ENCODE measurements at places on chromosomes 5 and 9.

GRCh38 chr5:170743876-170744212 is 39.7 kb upstream of the GABRP start:
- no peak for DNase-seq

DNA sequence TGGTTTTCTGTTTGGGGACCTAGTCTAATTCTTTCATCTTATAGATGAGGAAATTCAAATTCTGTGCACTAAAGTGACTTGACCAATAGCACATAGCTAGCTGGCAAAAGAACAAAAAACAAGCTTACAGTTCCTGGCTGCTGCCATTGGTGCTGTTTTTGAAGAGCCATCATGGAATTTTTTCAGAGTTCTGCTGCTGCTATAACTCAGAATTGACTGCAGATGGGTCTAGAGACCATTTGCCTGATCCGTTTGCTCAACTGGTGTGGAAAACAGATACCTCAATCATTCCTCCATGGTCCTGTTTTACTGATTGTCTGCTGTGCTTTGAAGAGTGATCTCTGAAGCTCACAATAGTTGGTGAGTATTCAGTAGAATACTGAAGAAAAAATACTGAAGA is 15.2 kb downstream of the FBXL7 start:
- peak; percentile 32 for DNase-seq

DNA sequence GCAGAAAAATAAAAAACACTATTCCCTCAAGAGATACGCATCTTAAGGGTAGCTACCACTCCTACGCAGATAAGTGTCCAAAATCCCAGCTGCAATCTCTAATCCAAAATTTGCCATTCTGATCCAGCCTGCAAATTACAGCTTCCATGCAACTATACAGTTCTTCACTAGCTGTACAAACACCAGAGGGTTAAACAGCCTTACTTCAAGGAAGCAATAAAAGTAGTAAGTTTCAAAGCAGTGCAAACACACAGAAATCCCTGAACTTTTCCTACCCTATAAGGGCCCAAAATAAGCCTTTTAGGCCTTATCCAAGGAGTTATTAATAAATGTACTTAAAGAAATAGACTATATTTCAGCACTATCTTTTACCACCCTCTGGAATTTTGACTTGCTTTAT is 39.5 kb downstream of the PWWP2A start:
- no peak for DNase-seq

GRCh38 chr9:4155221-4156026 is 144.4 kb downstream of the GLIS3 start:
- DNase-seq = no peak

DNA sequence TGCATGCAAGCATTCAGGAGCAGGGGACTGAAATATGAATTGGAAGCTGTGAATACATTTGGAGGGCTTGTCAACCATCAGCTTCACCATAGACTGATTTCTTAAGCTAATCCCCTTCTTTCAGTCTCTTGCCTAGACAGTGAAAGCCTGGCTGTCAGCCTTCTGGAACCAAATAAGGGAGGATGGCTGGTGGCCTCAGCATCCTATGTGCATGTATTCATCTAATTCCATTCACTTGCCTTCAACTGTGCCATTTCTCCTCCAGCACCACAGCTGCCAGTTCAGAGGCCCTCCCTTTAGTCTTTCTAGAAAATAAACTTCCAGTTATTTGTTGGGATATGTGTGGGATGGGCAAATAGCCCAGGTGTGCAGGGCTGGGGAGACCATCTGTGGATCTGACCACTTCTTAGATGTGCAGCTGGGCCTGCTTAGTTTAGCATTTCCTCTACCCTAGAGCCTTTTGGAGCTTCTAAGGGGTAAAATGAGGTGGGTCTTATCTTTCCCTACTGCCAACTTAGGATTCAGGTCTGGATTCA is 62.1 kb downstream of the AOPEP start:
- no peak for DNase-seq

- DNase-seq = no peak
Measured at GRCh38 chr5:7036192-7036835, 323.1 kb downstream of the TENT4A start.

- DNase-seq = no peak
Measured at GRCh38 chr9:26462751-26463150, 429.9 kb downstream of the CAAP1 start.

DNA sequence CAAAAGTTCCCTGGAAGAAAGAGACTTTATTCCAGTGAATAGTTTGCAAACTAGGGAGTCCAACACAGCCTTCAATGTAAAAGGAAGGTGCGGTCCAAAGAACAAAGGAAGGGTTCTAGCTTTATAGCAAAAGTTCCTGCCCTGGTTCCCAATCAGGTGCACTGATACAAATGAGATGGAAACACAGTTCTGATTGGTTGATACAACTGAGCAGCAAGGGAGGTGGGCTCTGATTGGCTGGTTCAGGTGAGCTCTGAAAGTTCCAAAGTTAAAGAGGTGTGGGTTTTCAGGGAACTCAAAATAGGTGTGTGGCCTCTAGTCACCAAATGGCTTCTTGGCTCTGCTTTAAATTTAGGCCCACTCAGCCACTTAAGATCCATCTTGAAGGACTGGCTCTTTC is 43.1 kb downstream of the P4HA2 start:
- no peak for DNase-seq

DNA sequence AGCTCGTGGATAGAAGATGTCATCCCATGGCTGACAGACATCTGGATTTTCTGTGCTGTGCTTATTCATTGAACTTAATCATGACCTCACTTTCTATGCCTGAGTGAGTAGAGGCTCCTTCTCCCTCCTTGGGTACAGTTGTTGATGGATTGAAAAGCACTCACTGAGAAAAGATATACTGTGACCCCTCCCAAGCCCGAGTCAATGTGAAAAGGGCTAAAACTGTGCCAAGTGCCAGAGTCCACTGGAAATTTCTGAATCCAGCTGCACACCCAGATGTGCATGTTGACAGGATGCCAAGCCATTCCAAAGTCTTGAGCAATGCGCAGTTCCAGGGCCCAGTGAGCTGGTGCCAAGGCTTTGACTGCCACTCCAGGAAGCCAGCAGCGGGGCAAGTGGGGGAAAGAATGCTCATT is 473.0 kb downstream of the NTRK2 start:
- DNase-seq = peak; percentile 4

- no peak for DNase-seq
Measured at GRCh38 chr9:13715430-13715829, 435.9 kb upstream of the MPDZ start.

DNA sequence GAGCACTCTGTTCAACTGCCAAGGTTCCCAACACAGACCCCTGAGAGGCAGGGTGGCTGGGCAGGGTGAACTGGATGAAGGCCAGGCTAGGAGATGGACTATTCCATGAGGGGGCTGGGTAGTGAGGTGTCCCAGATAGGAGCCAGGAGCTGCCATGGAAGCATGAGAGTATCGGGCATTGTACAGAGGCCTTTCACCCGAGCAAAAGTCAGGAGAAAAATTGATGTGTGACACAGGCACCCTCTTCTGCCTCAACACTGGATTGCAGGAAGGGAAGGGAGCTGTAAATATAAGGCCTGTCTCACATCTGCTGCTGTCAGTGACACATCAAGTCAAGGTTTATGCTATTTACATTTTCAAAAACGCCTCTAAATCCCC is 74.6 kb downstream of the UBAP1 start:
- DNase-seq = peak; percentile 41

- no peak for DNase-seq
Measured at GRCh38 chr9:88905506-88905905, 85.8 kb upstream of the S1PR3 start.

All from fibroblast of upper back skin (primary cell).